ENCODE measurements at places on chromosomes 3 and 15.

DNA sequence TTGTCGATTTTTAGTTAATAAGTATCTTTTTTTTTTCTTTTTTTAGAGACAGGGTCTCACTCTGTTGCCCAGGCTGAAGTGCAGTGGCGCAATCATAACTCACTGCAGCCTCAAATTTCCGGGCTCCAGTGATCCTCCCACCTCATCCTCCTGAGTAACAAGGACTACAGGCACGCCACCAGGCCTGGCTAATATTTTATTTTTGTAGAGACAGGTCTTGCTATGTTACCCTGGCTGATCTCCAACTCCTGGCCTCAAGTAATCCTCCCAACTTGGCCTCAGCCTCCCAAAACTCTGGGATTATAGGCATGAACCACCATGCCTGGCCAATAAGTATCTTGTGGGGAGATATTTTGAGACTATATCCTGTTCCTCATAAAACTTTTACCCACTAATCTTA lies 29.4 kb upstream of the ARID3B start:
- no peak for DNase-seq

- DNase-seq: no peak
Measured at GRCh38 chr3:15722877-15723623, 74.7 kb downstream of the ANKRD28 start.

GRCh38 chr3:177483182-177483967 lies 286.1 kb upstream of the TBL1XR1 start:
- DNase-seq: no peak

DNA sequence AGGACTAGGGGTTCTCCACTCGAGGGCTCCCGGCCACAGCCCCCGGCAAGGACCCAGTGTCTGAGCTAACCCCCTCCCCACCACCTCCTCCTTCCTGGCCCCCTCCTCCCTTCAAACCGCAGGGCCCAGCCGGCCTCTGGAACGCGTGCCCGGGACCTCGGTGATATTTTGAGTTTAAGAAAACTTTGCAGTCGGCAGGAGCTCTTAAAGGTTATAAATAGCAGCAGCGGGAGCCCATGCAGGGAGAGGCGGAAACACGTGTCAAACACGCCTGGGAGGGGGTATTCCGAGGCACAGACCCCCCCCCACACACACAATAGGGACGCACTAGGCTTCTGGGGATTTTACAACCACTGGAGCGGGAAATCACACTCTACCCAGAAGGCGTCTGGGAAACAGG lies 3.1 kb upstream of the PTH1R start:
- no peak for DNase-seq

GRCh38 chr3:11197484-11197883 lies 43.2 kb downstream of the HRH1 start:
- DNase-seq: no peak

Measured in NT2/D1 (cell line).